Activated CD8-positive, alpha-beta T cell treated with anti-CD3 and anti-CD28 coated beads, Interleukin-2, amount 10 ng/mL, durations not matched to agents 7 days and 5 days (primary cell): ENCODE measurements at places on chromosomes 5 and 9. TPM values are rescaled to one million over a fixed set of nuclear protein-coding genes. Genes with fewer than 3 reads are reported as not detected.

The SURF6 gene
- 20.1 TPM for total RNA-seq

DNA sequence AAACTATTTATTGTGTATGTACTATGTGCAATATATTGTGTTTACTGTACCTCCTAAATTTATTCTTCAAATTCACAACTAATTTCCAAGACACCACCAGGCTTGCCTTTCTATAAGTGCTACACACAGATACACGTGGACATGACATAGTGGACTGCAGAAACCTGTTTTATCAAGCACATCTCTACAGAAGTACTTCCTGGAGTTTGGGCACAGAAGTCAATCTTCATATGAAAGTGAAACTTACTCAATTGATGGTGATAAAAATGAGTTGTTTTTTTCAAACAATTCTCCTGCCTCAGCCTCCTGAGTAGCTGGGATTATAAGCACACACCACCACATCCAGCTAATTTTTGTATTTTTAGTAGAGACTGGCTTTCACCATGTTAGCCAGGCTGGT is 57.6 kb downstream of the NLN start:
- no peaks in the 10 kb centered on the region for H3K27me3 ChIP-seq
- peak overlapping the region; percentile 86 for H3K27ac ChIP-seq
- H3K4me1 ChIP-seq, result peaks cover 21% of the 10 kb centered on the region
- H3K4me3 ChIP-seq, result peak overlapping the region; percentile 42
- DNase-seq, result no peak
- H3K36me3 ChIP-seq, result peaks cover 50% of the 10 kb centered on the region

- H3K4me1 ChIP-seq, result no peaks in the 10 kb centered on the region
- H3K27ac ChIP-seq, result no peak overlapping the region
- H3K36me3 ChIP-seq, result no peaks in the 10 kb centered on the region
- peaks cover 36% of the 10 kb centered on the region for H3K27me3 ChIP-seq
Measured at GRCh38 chr5:149936044-149936699, 8.4 kb downstream of the PDE6A start.

The ABO gene
- not detected for total RNA-seq
